ENCODE measurements at places on chromosomes 4 and X.
A peak's percentile ranks its signal among the peaks of the same experiment; 100 is the strongest.

DNA sequence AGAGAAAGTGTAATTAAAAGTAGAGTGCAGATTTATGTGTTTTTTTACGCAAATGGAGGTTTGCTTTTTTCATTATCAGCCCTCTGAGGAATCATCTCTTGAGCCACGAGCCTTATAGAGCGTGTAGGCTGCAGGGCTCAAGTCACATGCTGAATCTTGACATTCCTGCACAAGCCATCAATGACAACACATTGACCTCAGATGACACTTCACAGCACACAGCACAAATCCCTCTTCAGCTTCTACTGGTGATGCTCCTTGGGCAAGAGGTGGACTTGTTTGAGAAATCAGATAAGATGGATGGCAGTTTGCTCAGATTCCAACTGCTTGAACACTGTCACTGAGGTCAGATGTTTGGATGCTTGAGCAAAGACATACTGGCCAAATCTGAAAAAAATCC lies 250.6 kb downstream of the SNCA start:
- H3K4me1 ChIP-seq = no peaks in the 10 kb centered on the region
- H3K27ac ChIP-seq = no peak overlapping the region
- no peak overlapping the region for H3K4me3 ChIP-seq

- no peaks in the 10 kb centered on the region for H3K36me3 ChIP-seq
- H3K27me3 ChIP-seq = peaks cover 2% of the 10 kb centered on the region
- H3K27ac ChIP-seq = no peak overlapping the region
- H3K4me3 ChIP-seq = no peak overlapping the region
- no peaks in the 10 kb centered on the region for H3K4me1 ChIP-seq
Observed at GRCh38 chr4:78040431-78040830, 16.7 kb upstream of the FRAS1 start.

DNA sequence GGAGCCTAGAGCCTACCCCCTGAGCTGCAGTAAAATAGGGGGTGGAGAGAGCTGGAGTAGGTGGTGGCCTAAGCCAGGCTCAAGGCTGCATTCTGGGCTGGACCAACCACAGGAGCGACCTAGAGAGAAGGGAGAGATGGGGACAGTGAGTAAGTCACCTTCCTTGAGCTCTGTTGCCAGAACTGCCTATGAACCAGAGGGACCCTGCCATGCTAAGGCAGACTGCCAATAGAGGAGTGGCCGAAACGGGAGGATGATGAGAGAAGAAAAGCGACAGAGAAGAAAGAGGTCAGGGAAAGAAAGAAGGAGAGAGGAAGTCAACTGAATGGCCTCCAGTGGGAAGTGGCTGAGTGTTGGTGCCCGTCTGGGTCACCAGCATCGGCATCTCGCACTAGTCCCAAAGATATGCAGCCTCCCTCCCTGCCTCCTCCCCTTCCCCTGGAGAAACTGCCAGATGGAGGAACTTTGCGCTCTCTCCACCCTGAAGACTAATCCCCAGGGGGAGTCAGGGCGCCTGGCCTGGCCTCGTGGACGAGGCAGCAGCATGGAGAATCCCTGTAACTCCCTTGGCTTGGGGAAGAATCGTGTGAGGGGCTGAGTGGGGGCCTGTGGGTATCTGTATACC lies 28.8 kb downstream of the ELF4 start:
- H3K4me1 ChIP-seq = peaks cover 60% of the 10 kb centered on the region
- no peaks in the 10 kb centered on the region for H3K27me3 ChIP-seq
- peak overlapping the region; percentile 45 for H3K4me3 ChIP-seq
- peaks cover 6% of the 10 kb centered on the region for H3K36me3 ChIP-seq
- DNase-seq = no peak
- peak overlapping the region; percentile 90 for H3K27ac ChIP-seq

- H3K4me1 ChIP-seq = peaks cover 12% of the 10 kb centered on the region
- H3K4me3 ChIP-seq = no peak overlapping the region
- DNase-seq = no peak
- H3K27ac ChIP-seq = no peak overlapping the region
Observed at GRCh38 chr4:70760662-70761061, 38.9 kb downstream of the RUFY3 start.

- H3K27me3 ChIP-seq = no peaks in the 10 kb centered on the region
- peaks cover 22% of the 10 kb centered on the region for H3K4me1 ChIP-seq
- H3K36me3 ChIP-seq = peaks cover 18% of the 10 kb centered on the region
- no peak overlapping the region for H3K27ac ChIP-seq
Observed at GRCh38 chr4:158667651-158668198, 4.0 kb downstream of the C4orf46 start.

GRCh38 chr4:948101-948935 lies 16.1 kb downstream of the TMEM175 start:
- no peaks in the 10 kb centered on the region for H3K36me3 ChIP-seq
- no peaks in the 10 kb centered on the region for H3K27me3 ChIP-seq
- no peak for DNase-seq
- H3K4me1 ChIP-seq = no peaks in the 10 kb centered on the region

DNA sequence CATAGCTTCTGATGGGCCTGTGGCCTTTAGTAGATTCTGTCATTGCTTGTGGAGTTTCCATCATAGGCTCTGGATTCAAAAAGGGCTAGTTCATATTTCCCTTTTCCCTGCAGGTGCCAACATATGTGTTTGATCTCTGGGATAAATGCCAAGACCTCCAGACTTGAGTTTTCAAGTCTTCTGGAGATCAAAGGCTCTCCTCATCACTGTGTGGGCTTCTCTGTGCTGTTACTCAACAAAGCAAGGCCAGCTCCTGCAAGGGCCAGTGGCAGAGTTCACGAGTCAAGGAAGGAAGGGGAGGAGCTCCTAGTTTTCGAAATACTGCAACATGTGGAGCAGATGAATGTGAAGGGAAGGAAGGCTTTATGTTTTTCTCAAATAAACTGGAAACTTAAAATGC lies 62.7 kb upstream of the SCML1 start:
- H3K36me3 ChIP-seq = no peaks in the 10 kb centered on the region
- H3K4me3 ChIP-seq = no peak overlapping the region
- H3K4me1 ChIP-seq = peaks cover 5% of the 10 kb centered on the region
- H3K27ac ChIP-seq = no peak overlapping the region
- no peaks in the 10 kb centered on the region for H3K27me3 ChIP-seq

DNA sequence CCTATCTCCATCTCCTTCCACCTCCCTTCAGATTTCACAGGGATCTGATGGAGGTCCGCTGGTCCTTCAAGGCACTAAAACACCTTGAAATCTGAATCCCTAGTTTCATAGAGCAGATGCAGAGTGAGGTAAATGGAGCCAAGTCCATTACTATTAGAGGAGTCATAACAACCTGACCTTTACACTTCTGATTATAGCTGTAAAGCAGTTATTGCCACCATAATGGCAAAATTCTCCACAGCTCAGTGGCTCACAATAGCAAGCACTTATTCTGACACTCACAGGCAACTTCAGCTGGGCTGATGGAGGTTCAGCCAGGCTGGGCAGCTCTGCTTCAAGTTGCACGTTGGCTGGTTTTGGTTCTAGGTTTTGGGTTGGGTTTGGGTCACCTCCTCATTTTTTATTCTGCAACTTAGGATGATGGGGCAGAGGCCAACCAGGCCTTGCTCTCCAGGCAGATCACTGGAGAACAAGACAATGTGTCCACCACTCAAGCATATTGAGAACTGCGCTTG lies 51.4 kb upstream of the LRAT start:
- no peaks in the 10 kb centered on the region for H3K36me3 ChIP-seq
- H3K27ac ChIP-seq = no peak overlapping the region
- DNase-seq = no peak
- no peak overlapping the region for H3K4me3 ChIP-seq
- no peaks in the 10 kb centered on the region for H3K4me1 ChIP-seq

DNA sequence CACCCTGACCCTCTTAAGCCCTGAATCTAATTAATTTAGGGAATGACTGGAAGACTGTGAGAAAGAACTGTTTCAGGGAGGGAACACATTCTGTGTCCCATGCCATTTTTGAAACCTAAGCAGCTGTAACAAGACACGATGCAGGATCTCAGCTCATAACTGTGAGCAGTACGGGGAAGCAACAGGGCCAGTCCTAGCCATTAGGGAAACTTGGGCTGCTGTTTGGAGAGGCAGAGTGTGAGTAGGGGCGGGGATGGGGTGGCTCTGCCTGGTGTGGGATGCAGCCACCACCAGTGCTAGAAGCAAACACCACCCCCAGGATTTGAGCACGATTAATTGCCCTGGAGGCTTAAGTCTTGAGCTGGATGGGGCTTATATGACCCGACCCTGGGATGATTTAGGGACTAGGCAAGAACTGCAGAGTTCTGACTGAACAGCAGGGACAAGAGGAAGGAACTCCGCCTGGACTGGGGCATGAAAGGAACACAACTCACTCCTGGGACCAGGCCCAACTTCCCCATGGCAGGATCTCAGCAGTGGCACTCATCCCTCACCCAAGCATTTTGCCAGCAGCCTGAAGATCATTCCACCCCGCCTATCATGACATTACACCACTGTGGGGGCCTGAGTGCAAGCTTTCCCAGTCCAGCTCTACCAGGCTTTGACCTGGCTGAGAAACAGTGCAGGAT lies 43.1 kb downstream of the ATRX start:
- no peak overlapping the region for H3K27ac ChIP-seq
- no peak for DNase-seq
- no peaks in the 10 kb centered on the region for H3K27me3 ChIP-seq
- peaks cover 8% of the 10 kb centered on the region for H3K36me3 ChIP-seq

DNA sequence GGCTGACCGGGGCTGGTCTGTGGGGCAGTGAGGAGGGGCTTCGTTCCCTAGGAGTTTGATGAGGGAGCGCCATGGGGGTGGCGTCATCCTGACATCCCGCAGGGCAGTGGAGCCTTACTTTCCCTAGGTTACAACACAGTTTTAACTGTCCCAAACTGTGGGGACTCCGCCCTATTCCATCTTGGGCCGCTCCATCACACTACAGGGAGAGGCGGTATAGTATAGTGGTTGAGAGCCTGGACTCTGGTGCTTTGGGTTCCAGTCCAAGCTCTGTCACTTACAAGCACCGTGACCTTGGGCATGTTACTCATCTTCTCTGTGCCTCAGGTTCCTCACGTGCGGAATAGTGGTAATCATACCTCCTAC lies 44.2 kb downstream of the ZNF185 start:
- no peaks in the 10 kb centered on the region for H3K4me1 ChIP-seq
- no peaks in the 10 kb centered on the region for H3K27me3 ChIP-seq
- H3K36me3 ChIP-seq = peaks cover 2% of the 10 kb centered on the region
- no peak for DNase-seq

GRCh38 chr4:110897784-110898183 lies 274.9 kb upstream of the PITX2 start:
- no peak for DNase-seq
- no peak overlapping the region for H3K4me3 ChIP-seq
- no peaks in the 10 kb centered on the region for H3K4me1 ChIP-seq
- no peaks in the 10 kb centered on the region for H3K36me3 ChIP-seq

DNA sequence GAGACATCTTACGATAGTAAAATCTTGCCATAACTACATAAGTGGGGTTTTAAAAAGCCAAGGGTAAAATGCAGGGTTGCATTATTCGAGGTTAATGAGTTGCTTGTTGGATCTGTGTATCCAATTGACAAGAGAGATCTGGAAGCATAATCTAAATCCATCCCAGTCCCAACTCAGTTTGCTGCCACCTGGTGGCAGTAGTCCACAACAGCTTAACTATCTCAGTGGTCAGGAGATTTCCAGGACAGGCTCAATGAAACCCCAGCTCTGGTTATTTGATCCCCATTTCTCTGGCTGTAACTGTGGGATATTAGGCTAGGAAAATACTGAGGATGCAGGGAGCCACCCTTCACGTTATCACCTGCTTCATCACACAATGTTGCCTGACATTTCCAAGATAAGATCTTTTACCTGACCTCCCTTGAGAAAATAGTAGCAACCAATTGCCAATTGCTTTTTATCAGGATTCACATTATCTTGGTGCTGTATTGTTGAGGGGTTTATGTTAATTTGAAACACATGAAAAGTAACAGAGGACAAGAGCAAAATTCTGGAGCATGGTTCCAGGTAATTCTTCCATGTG lies 88.2 kb upstream of the TNIP3 start:
- H3K4me3 ChIP-seq = no peak overlapping the region
- H3K27ac ChIP-seq = no peak overlapping the region
- peaks cover 57% of the 10 kb centered on the region for H3K4me1 ChIP-seq
- H3K27me3 ChIP-seq = no peaks in the 10 kb centered on the region

GRCh38 chr4:47065051-47065481 lies 33.7 kb downstream of the GABRB1 start:
- H3K36me3 ChIP-seq = no peaks in the 10 kb centered on the region
- no peak overlapping the region for H3K4me3 ChIP-seq
- no peak for DNase-seq
- peaks cover 10% of the 10 kb centered on the region for H3K27me3 ChIP-seq

- no peak overlapping the region for H3K27ac ChIP-seq
- DNase-seq = no peak
- peaks cover 13% of the 10 kb centered on the region for H3K4me1 ChIP-seq
- no peak overlapping the region for H3K4me3 ChIP-seq
Observed at GRCh38 chr4:163665521-163666331, 171.2 kb downstream of the TMA16 start.

GRCh38 chr4:109091727-109092409 lies 210.6 kb downstream of the COL25A1 start:
- H3K27ac ChIP-seq = no peak overlapping the region
- H3K27me3 ChIP-seq = peaks cover 3% of the 10 kb centered on the region
- no peak overlapping the region for H3K4me3 ChIP-seq
- no peak for DNase-seq

- H3K36me3 ChIP-seq = no peaks in the 10 kb centered on the region
- H3K4me1 ChIP-seq = no peaks in the 10 kb centered on the region
- no peak overlapping the region for H3K27ac ChIP-seq
Observed at GRCh38 chrX:143095816-143096215, 70.1 kb downstream of the SPANXN4 start.

GRCh38 chr4:27692158-27692557 lies 831.5 kb downstream of the STIM2 start:
- H3K4me3 ChIP-seq = no peak overlapping the region
- peak; percentile 1 for DNase-seq
- no peaks in the 10 kb centered on the region for H3K4me1 ChIP-seq
- H3K27ac ChIP-seq = no peak overlapping the region
- peaks cover 1% of the 10 kb centered on the region for H3K27me3 ChIP-seq
- no peaks in the 10 kb centered on the region for H3K36me3 ChIP-seq

GRCh38 chr4:87521757-87522374 lies 7.3 kb downstream of the SPARCL1 start:
- no peak for DNase-seq
- no peak overlapping the region for H3K27ac ChIP-seq
- no peak overlapping the region for H3K4me3 ChIP-seq
- H3K36me3 ChIP-seq = no peaks in the 10 kb centered on the region
- no peaks in the 10 kb centered on the region for H3K4me1 ChIP-seq

GRCh38 chr4:48970471-48970921 lies 15.6 kb upstream of the CWH43 start:
- H3K4me3 ChIP-seq = no peak overlapping the region
- no peaks in the 10 kb centered on the region for H3K4me1 ChIP-seq
- H3K27me3 ChIP-seq = peaks cover 1% of the 10 kb centered on the region
- H3K27ac ChIP-seq = no peak overlapping the region
- no peaks in the 10 kb centered on the region for H3K36me3 ChIP-seq
- peak; percentile 6 for DNase-seq

DNA sequence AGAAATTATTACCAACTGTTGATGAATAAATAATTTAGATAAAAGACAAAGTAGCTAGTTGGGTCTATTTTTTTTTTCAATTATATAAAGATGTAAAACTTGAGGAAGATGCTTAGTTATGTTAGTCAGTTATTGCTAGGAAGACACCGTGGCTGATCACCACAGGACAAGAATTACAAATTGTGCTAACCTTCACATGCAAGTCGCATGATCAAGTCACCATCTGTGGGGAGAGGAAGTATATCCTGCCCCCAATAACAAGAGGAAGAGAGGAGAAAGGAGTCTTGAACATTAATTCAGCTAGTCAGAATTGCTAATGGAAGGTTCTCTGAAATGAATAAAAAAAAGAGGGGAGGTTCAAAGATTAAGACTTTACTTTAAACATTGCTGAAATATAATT lies 52.3 kb downstream of the CPEB2 start:
- no peak overlapping the region for H3K27ac ChIP-seq
- peaks cover 24% of the 10 kb centered on the region for H3K36me3 ChIP-seq
- no peaks in the 10 kb centered on the region for H3K27me3 ChIP-seq
- H3K4me3 ChIP-seq = no peak overlapping the region
- DNase-seq = no peak
- peaks cover 7% of the 10 kb centered on the region for H3K4me1 ChIP-seq
